NCI-H1436 (cell line): ENCODE measurements at places on chromosomes 12 and 14.
A peak's percentile ranks its signal among the peaks of the same experiment; 100 is the strongest.

GRCh38 chr12:78101113-78101876 is 270.6 kb downstream of the NAV3 start:
- no peak for DNase-seq

- DNase-seq = peak; percentile 26
Measured at GRCh38 chr12:123075646-123076171, 75.2 kb downstream of the PITPNM2 start.

DNA sequence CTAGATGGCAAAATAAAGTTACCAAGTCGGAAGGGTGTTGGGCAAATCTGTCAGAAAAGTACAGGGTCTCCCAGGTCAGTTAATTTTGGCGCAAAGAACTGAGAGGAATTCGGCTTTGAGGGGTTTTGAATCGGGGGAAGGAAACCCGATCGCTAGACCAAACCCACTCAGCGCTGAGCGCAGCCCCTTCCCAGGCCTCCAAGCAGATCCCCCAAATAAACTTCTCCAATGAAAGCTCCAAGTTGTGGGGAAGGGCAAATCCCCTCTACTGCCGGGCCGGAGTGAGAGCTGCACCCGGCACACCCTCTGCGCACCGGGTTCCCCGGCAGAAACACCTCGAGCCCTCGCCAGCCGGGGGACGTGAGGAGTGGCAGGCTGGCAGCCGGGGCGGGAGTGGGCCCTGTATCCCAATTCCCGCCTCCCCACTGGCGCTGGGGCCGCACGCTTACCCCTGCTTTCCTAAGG is 441 bp downstream of the E2F7 start:
- DNase-seq = no peak

- no peak for DNase-seq
Measured at GRCh38 chr12:132046561-132046960, 96.8 kb downstream of the EP400 start.

DNA sequence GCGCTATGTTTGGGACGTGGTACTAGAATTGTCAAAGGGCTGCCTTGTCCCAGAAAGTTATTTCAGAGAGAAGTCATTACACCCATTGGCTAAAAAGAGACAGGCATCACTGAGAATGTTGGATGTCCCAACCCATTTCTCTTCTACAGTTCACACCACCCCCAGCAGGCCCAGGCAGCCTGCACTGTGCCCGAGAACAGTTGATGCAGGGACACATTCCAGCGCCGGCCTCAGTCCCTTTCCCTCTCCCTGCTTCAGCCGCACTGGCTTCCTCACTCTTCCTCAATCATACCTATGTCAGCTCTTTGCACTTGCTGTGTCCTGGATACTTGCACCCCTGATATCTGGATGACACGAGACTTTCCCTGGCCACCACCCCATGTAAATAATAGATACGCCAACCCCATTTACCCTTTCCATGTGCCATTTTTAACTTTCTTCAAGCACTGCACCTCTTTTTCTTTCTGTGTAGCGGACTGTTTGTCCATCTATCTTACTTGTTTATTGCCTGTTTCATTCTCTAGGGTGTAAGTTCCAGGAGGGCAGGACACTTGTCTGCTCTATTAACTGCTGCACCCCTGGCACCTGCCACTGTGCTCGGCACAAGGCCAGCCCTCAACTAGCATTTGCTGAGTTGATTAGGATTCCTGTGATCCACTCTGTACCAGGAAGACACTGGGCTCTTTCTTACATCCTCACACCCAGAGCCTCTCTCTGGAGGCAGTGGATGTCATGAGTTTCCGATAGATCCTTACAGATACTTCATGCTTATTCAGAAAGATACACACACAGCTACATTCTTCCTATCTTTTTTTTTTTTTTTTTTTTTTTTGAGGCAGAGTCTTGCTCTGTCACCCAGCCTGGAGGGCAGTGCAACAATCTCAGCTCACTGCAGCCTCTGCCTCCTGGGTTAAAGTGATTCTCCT is 76.6 kb upstream of the CEP83 start:
- DNase-seq = no peak

GRCh38 chr14:59632381-59632780 is 55.8 kb upstream of the CCDC175 start:
- DNase-seq = peak; percentile 15

- DNase-seq = no peak
Measured at GRCh38 chr14:68230202-68230949, 410.8 kb downstream of the RAD51B start.

DNA sequence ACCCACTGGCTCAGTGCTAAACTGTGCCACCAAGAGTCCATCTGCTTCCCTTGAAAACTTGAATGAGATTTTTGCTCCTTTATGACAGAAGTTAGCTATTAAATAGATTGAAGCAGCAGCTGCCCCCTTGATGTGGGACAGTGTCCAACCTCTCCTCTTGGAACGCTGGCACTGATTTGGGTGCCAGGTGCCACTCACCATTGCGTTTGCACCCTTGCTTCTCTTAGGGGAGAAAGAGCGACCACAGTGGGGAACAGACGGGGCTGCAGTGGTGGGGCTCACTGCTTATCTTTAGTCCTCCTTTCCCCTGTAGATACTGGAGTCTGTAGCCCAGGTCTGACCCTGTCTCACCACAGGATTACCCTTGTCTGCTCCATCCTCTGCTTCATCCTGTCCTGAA is 9.4 kb downstream of the EP400 start:
- no peak for DNase-seq

DNA sequence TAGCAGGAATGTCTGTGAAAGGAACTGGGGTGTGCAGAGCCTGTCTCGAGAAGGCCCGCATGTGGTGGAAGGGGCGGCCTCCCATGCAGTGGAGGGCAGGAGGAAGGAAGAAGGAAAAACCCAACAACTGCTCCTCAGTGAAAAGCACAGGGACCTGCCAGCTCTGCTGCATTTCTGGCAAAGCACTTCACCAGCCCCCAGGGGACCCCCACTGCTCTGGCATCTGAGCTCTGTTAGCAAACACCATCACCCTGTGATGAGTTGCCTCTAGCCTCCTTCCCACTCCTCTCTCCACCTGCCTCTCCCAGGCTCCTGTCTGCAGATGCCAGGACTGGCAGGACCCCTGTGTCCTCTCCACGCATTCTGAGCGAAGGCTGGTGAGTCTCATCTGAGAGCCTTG is 69.0 kb upstream of the DDX11 start:
- no peak for DNase-seq

- DNase-seq = no peak
Measured at GRCh38 chr12:65828711-65829339, 4.5 kb downstream of the HMGA2 start.

GRCh38 chr12:75257510-75257909 is 47.9 kb upstream of the KCNC2 start:
- no peak for DNase-seq

DNA sequence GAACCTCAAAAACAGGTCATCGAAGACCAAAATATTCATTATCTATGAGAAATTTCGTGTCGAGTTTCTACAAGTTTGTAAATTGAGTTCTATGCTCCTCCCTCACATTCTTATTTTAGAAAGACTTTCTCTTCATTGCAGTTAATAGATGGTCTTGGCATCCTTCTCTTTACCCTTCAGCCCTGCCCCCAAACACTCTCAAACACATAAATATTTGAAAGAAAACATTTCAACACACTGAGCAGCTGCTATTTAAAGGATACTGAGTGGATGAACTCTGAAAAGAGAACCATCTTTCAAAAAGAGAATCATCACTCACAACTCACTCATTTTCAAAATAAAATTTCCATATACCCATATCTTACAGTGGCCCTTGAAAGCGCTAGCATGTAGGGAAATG is 67.1 kb downstream of the NUAK1 start:
- no peak for DNase-seq

GRCh38 chr14:29236848-29237247 is 470.3 kb downstream of the FOXG1 start:
- no peak for DNase-seq

DNA sequence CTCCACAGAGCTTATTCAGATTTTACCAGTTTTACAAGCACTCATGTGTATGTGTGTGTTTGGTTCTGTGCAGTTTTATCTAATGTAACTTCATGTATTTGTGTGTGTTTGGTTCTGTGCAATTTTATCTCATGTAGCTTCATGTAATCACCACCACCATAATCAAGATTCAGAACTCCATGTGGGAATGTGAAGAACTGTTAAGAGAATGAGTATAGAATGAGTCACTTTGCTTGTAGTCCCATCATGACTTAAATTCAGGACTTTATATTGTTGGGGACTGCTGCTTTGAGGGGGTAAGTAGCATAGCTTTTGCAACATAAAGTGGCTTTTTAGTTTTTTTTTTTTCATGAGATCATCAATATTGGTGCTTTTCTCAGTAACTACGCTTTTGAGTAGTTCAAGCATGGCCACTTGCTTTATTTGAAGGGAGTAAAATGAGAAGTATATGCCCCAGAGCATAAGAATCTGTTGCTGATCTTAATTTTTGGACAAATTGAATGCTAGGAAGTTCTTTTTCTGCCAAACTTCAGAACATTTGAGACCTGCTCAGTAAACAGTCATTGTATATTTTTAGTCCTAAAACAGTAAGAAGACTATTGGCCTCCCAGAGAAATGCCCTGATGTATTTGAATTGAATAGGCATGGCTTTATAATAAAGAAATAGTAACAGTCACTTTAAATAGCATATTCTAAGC is 28.8 kb downstream of the PROX2 start:
- no peak for DNase-seq

GRCh38 chr14:68225321-68225720 is 405.7 kb downstream of the RAD51B start:
- no peak for DNase-seq

GRCh38 chr12:49976557-49976956 is 3.8 kb downstream of the AQP6 start:
- no peak for DNase-seq

DNA sequence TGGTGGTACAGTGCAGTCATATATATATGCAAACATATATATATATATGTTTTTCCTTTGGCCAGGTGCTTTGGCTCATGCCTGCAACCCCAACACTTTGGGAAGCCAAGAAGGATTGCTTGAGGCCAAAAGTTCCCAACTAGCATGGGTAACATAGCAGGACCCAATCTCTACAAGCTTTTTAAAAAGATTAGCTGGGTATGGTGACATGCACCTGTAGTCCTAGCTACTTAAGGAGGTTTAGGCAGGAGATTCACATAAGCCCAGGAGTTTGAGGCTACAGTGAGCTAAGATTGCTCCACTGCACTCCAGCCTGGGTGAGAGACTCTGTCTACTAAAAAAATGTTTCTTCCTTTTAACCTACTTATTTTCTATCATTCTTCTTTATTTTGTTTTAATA is 10.2 kb downstream of the PZP start:
- no peak for DNase-seq

DNA sequence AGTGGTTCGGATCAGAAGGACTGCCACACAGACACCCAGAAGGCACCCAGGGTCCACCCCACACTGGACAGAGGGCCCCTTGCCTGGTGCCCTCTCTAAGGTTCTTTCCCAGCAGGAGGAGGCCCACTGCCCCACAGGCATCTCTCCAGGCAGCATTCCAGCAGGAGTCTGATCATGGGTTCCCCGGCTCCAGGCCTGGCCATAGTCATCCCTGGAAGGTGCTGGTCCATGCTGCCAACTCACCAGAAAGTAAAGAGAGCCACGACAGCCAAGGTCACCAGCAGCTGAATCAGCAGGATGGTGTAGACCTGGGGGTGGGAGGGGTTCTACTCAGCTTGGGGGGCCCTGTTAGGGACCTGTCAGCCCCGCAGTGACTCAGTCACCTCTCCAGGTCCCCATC is 6.4 kb downstream of the FAIM2 start:
- DNase-seq = no peak

GRCh38 chr14:63933110-63933509 is 80.3 kb downstream of the SYNE2 start:
- no peak for DNase-seq

- no peak for DNase-seq
Measured at GRCh38 chr14:71327691-71328090, 420.4 kb downstream of the PCNX1 start.

DNA sequence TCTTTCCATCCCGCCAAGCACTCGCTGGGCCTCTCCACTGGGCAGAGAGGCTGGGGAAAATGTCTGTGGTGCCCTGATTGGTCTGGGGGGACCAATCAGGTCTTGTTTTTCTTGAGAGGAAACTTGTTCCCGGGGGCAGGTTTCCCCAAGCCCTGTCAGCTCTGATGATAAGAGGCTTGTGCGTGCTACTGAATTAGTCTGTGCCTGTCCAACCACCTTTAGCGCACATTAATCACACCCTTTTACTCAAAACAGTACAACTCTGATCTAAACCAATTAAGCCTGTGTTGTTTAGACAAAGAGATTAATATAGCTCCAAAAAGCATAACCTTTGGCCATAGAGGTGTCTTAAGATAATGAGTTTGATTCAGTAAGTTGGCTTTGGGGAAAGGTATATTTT is 580.4 kb downstream of the VRK1 start:
- no peak for DNase-seq

GRCh38 chr14:80215756-80216581 is 4.7 kb upstream of the DIO2 start:
- DNase-seq = no peak

GRCh38 chr12:25348593-25348895 is 97.8 kb upstream of the KRAS start:
- no peak for DNase-seq

DNA sequence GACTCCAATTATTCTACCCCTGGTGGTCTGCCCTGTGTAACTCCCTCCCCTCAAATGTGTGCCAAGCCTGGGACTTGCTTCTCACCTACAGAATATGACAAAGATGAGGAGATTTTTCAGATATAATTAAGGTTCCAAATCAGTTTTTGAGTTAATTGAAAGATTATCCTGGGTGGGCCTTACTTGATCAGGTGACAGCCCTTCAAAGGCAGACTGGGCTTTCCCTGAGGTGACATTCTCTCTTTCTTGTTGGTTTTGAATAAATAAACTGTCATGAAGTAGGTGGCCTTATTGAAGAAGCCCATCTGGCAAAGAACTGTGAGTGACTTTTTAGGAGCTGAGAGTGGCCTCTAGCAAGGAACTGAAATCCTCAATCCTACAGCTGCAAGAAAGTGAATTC is 106.0 kb downstream of the BRMS1L start:
- DNase-seq = no peak
